ENCODE measurements at places on chromosomes 7 and 10.

DNA sequence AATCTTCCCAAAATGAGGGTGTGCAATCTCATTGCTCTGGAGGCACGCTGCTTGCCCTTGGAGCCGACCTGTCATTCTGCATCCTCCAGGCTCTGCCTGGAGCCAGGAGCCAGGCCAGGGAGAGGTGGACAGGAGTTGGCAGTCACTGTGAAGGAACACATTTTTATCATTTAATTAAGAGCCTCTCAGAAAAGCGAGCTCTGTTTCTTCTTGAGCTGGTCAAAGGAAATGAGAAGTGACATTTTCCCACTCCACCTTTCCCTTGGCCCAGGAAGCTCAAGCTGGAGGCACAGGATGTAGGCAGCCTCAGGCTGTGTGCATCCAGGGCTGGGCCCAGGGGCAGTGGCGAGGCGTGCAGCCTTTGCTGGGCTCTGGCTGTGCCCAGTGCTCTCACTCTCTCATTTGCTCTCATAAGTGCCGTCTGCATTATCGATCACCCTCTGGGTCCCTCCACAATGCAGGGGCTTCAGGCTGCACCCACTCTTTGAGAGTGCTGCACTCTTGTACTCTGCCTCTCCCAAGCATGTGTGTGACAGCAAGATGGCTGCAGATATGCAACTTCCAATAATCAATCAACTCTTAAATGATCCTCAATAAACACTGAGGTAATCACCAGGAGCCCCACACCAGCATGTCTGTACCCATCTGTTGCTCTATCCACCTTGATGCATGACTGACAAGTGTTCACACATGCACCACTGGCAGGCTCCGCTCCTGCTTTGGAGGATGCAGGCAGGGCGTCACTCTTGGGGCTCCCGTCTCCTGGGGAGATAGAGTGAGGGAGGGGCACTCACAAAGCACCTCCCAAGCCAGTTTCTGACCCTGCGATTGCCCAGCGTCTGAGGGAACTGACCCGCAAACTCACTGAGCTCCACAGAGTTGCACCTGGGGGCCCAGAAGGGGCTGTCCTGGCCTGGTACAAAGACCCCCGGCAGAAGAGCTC lies 171.4 kb downstream of the ZNF248 start:
- DNase-seq = no peak

GRCh38 chr10:3898821-3899220 lies 113.8 kb upstream of the KLF6 start:
- DNase-seq = no peak

- DNase-seq = no peak
These were observed 6.9 kb downstream of the CYCS start for GRCh38 chr7:25118048-25118753.

DNA sequence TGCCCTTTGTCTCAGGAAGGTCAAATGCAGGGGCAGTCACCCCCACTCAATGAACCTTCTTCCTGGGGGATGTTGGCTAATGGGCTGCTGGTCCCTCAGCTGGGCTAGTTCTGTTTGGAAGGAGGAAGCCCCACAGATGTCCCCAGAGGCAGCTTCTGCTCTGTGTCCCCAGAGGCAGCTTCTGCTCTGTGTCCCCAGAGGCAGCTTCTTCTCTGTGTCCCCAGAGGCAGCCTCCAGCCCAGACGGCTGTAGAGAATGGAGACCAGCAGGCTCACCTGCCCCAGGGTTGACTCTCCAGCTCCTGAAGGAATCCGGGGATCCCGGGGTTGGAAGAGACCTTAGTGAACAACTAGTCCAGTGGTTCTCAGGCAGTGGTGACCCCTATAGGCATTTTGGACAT lies 62.5 kb upstream of the LEP start:
- no peak for DNase-seq

GRCh38 chr7:2003451-2003930 lies 229.3 kb downstream of the MAD1L1 start:
- DNase-seq = no peak

DNA sequence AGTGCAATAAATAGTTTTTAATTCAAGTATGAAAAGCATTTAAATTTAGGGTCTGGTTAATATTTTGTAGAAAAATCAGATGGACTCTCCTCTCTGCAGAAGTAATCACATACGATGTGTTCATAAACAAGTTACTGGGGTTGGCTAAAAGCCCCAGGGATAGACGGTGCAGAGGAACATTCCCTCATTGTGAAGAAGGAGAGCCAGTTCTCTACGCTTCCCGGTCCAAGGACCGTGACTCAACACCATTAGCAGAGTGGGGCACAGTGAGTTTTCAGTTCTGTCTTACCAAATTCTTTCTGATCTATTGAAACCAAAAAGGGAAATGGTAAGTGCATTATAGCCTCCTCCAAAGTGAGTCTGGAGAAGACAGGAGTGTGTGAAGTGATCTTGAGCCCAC lies 327.8 kb downstream of the WDR37 start:
- DNase-seq = no peak

GRCh38 chr7:17279061-17279460 lies 19.4 kb upstream of the AHR start:
- DNase-seq = no peak

DNA sequence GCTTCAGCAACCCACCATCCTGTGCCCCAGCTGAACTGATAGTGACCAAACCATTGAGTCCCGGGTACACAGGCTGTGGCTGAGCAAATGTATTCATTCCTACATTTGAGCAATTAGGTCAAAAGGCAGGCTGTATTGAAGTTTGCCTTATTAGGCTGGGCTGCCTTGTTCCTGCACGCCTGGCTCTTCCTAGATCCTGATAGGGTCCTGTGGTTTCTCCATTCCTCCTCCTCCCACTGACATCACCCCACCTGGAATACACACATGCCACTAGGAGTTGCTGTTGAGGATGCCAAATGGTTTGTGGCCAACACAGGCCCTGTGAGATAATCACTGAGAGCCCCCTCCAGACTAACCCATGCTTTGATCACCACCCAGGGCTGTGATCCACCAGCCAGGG lies 66.4 kb upstream of the FGFR2 start:
- no peak for DNase-seq

DNA sequence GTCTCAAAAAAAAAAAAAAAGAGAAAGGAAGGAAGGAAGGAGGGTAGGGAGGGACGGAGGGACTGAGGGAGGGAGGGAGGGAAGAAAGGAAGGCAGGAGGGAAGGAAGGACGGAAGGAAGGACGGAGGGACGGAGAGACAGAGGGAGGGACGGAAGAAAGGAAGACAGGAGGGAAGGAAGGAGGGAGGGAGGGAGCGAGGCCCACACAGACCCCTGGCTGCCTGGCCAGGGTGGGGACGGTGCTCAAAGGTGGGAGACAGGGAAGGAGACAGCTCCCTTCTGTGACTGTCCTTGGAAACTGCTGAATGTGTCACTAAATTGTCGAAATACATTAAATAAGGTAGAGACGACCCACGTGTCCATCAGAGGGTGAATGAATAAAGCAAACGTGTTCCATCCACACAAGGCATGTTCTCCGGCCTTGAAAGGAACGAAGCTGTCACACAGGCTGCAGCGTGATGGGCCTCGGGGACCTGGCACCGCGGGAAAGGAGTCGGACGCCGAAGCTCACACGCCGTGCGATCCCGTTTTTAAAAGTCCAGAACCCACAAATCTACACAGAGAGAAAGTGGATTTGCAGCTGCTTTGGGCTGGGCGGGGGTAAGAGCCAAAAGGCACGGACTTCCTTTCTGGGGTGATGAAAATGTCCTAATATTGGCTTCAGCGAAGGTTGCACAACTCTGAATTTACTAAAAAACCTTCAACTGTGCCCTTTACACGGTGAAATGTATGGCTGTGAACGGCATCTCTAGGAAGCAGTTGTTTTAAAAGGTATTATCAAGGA lies 23.3 kb downstream of the ADAP1 start:
- DNase-seq = no peak

DNA sequence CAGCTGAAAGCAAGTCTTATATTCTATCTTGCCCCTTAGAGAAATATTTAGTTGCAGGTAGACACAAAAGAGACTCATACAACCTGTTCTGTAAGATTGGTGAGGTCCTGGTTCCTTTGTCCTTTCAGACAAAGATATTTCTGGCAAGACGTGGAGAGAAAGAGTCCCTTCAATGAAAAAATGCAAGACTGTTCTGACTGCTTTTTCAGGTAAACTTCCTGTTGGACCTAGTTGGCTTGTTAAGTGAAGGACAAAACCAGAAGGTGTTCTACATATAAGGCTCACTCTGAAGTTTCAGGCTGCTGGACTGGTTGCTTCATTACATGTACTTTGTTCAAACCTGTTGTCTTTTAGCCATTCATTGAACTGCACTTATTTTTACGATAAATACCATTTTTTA lies 119.0 kb upstream of the PTPRZ1 start:
- no peak for DNase-seq

- DNase-seq = peak; percentile 58
These were observed 2.0 kb upstream of the HEPACAM2 start for GRCh38 chr7:93228302-93228701.

- DNase-seq = no peak
These were observed 210.9 kb upstream of the CHRM2 start for GRCh38 chr7:136657482-136657921.

GRCh38 chr10:130301021-130301892 lies 165.1 kb downstream of the GLRX3 start:
- no peak for DNase-seq

- no peak for DNase-seq
These were observed 83.3 kb upstream of the MKLN1 start for GRCh38 chr7:131244259-131244852.

GRCh38 chr7:146861701-146862100 lies 745.1 kb downstream of the CNTNAP2 start:
- no peak for DNase-seq

DNA sequence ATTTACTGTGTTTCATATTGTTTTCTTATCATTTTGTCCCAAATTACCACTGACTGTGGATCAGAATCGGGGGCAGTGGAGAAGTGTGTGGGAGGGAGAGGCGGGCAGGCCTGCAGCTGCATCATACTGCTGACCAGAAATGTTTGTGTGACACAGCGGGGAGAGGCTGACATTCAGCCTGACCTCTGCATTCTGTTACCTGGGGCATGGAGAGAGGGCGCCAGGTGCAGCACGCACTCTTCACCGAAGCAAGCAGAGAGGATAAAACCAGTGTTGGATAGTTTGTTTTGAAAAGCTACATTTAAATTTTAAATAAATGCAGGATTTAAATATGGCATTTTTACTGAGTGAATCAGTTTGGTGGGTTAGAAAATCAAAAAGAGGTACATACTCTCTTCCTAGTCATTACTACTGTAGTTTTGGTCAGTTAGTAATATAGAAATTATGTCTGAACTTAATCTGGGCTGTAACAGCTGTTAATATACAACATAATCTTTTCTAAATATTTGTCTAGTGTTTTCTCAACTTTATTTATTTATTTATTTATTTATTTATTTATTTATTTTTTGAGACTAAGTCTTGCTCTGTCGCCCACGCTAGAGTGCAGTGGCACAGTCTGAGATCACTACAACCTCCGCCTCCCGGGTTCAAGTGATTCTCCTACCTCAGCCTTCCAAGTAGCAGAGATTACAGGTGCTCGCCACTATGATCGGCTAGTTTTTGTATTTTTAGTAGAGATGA lies 8.8 kb upstream of the STMP1 start:
- no peak for DNase-seq

DNA sequence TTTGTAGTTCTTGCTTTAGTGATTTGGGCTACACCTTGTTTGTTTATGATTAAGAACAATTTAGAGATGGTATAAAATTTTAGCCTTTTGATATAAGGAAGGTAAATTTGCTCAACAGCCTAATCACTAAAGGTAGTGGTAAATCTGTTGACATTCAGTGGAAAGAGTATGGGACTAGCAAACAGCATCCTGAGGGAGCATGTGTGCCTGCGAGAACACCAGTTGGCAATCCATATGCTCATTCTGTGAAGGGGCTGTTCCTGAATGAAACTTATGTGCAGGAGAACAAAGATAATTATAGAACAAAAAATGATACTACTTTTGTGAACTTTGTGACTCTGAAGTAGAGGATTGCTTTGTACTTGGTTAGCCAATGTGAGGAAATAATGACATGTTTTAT lies 44.0 kb downstream of the CAPZA2 start:
- DNase-seq = no peak

GRCh38 chr10:100618091-100618615 lies 82.4 kb downstream of the HIF1AN start:
- DNase-seq = no peak

DNA sequence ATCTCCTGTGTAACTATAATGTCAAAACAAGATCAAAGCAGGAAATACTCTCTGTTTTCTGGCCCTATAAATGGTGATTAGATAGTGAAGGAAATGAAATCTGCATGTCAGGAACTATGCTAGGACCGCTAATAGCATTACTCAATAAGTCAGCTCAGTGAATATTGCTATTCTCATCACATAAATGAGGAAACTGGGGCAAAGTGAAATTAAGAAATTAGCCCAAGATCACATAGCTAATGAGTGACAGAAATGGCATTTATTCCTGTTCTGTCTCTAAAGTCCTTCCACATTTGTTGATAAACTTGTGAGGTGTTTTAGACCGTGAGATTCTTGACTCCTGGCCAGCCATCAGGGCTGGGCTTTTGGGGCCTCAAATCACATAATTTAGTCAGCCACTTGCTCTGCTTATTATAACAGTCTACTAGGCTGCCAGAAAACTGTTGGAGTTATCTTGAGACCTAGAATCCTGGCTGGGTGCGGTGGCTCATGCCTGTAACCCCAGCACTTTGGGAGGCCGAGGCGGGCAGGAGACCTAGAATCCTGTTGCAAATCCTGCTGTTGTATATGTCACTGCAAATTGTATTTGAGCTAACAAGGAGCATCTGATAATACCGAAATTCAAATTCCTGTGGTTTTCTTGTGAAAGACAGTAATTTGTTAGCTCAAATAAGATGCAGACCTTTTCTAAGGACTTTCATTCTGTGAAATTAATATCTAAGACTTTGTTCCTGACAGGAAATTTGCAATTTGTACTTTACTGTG lies 66.5 kb upstream of the SHTN1 start:
- DNase-seq = no peak

- no peak for DNase-seq
These were observed 643 bp downstream of the ADGRA1 start for GRCh38 chr10:133088179-133088955.

- DNase-seq = no peak
These were observed 14.9 kb downstream of the PFKP start for GRCh38 chr10:3082290-3082689.

DNA sequence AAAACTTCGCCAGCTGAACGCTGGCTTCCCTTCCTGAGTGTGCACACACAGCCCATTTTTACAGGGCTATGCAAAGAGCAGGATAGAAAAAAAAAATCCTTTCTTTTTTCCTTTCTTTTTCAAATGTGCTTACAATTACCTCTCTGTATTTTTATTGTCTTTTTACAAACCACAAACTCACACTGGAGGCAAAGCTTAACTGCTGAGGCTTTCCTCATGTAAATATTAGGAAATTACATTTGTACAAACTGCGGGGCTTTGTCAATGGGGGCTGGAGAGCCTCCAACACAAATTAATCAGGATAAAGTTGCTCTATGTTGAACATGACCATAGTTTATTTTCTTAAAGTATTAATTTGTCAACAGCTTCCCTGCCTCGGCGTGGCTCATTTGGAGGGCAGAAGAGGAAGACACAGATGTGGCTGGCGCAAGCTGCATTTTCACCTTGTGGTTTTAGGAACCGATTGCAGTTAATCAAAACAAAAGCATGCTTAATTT lies 411.7 kb upstream of the MKI67 start:
- no peak for DNase-seq

Measured in pons (tissue), 1 donor.